Renal cortical epithelial cell (primary cell): ENCODE measurements at places on chromosomes 2 and 18. TPM values are rescaled to one million over a fixed set of nuclear protein-coding genes. Genes with fewer than 3 reads are reported as not detected.
A peak's percentile ranks its signal among the peaks of the same experiment; 100 is the strongest.

The SCYGR8 gene
- not detected in 2 replicates for total RNA-seq

The IL1R1 gene
- 21.5 and 62.7 TPM in 2 replicates for total RNA-seq

The SLC19A3 gene
- 0.35 and 4.0 TPM in 2 replicates for total RNA-seq

The SNORC gene
- 0.69 and 2.1 TPM in 2 replicates for total RNA-seq

The TDRD15 gene
- total RNA-seq: not detected in 2 replicates

The MDH1B gene
- total RNA-seq: 0.87 and 3.7 TPM in 2 replicates

The PER2 gene
- 1.0 and 3.7 TPM in 2 replicates for total RNA-seq

The TCF23 gene
- total RNA-seq: not detected in 2 replicates

The PARD3B gene
- total RNA-seq: 5.6 and 16.4 TPM in 2 replicates

The SERTAD2 gene
- total RNA-seq: 8.9 and 21.3 TPM in 2 replicates

The SULT1C3 gene
- total RNA-seq: not detected in 2 replicates

The HOXD10 gene
- total RNA-seq: 3.3 and 33.5 TPM in 2 replicates

- DNase-seq: peak; percentile 79
Measured at GRCh38 chr18:49858309-49859020, 45.1 kb upstream of the ACAA2 start.

DNA sequence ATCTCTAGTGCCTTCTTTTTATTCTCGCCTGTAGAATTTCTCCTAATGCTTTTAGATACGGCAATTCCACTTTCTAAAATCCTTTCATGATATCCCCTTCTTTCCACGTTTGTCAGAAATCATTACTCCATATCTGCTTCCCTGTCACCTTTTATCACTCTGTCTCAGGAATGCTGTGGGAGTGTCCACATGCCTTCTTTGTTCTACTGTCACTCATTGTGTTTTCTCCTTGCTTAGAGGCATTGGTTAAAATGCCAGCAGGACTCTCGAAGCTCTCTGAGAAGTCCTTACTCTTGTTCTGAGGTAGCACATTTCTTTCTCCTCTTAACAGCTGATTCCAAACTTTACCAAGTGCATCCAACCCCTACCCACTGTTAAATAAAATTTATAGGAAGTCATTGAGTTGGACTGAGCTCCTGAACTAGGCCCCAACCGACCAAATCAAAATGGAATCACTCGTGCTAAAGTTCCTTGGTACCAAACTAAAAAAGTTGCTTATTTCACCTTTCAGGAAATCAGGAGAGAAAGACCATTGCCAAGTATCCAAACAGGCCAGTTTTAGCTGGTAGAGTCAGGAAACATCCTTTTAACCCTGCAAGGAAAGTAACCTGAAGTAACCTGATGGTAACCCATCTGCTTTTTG lies 10.6 kb upstream of the GALNT5 start:
- DNase-seq: peak; percentile 67

DNA sequence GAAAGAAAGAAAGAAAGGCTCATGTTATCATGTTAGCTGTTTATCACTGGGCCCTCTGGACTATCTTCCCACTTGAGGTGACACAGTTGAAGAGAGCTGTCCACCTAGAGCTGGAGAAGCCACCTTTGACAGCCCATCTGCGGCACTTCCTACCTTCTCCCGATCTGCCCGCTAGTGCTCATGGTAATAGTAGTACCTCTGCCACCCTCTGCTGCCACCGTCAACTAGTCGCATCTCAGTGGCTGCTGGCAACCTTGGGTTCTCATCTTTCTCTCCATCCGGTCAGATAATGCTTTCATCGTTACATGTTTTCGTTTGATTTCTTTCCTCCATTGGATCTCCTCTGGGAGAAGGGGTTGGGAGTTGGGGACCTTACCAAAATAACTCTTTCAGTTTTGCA lies 63.2 kb upstream of the COPS8 start:
- DNase-seq: no peak

GRCh38 chr2:86542814-86543213 lies 20.4 kb downstream of the CHMP3 start:
- peak; percentile 61 for DNase-seq

GRCh38 chr18:6107794-6108193 lies 212.5 kb upstream of the TMEM200C start:
- DNase-seq: no peak

DNA sequence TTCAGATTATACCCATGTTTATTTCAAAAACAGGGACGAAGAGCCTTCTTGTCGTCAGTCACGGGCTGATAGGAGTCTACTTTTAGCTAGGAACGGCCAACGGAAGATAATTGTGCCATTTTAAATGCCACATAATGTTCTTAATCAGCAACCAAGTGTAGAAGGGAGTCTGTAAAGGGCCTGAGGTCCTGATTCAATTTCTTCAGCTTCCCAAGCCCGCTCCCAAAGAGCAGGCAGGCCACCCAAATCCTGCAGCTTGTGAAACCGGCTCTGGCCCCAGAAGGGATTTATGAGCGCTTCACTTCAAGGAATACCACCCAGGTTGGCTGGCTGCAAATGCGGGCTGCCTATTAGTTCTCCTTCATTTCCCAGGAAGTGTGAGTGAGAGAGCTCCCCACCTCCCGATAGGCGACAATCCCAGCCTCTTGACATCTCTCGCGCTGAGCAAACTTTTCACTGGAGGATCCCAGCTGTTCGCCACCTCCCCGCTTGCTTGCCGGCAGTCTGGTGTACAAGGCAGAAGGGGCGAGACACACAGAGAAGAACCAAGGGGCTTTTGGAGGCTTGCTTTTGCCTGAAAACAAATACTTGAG lies 272.9 kb downstream of the CDH20 start:
- DNase-seq: peak; percentile 26

GRCh38 chr18:63205791-63206252 lies 113.7 kb downstream of the BCL2 start:
- DNase-seq: no peak

- DNase-seq: peak; percentile 78
Measured at GRCh38 chr2:219126555-219126954, 34.1 kb downstream of the NHEJ1 start.

GRCh38 chr2:16777123-16777870 lies 111.7 kb upstream of the CYRIA start:
- no peak for DNase-seq

DNA sequence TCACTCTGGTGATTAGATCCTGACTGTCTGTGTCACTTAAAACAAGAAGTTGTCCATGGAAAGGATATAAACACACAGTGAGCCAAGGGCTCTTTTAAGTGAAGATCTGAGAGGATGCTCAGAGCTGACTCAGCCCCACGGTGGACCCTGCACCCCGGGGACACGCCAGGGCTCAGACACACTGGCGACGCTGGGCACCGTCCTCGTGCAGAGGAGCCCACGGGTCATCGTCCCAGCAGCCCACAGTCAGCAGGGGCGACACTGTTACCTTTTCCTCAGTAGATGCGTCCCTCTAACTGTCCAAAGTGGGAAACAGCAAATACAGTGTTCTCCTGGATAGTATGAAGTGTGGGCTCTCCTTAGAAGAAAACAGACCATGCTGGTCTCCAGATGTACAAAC lies 225.6 kb downstream of the HDAC4 start:
- no peak for DNase-seq

DNA sequence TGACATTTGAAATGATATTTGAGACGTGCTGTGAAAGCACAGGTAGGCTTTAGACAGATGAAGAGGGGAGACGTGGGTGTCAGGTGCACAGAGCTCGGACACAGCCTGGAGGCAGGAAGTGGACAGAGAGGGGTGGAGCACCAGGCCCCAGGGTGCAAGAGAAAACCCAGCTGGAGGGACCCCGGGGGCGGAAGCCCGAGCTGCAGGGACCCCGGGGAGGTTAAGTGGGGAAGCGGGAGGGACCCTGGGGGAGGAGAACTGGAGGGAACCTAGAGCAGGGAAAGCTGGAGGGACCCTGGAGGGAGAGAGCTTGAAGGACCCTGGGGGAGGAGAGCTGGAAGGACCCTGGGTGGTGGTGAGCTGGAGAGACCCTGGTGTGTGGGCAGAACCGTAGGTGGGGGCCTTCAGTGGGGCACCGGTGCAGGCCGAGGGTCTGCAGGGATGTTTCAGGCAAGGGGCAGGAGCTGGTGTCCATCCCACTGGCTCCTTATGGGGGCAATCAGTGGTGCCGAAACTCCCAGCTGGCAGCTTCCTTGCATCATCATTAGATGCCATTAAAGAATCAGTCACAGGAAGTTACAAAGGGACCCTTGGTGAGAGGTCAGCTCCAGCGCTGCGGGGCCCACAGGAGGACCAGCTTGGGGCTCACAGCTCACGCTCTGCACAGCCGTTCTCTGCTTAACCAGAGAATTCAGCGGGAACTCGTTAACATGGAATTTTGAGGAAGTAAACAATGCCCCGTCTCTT lies 246.6 kb downstream of the EIPR1 start:
- DNase-seq: no peak

DNA sequence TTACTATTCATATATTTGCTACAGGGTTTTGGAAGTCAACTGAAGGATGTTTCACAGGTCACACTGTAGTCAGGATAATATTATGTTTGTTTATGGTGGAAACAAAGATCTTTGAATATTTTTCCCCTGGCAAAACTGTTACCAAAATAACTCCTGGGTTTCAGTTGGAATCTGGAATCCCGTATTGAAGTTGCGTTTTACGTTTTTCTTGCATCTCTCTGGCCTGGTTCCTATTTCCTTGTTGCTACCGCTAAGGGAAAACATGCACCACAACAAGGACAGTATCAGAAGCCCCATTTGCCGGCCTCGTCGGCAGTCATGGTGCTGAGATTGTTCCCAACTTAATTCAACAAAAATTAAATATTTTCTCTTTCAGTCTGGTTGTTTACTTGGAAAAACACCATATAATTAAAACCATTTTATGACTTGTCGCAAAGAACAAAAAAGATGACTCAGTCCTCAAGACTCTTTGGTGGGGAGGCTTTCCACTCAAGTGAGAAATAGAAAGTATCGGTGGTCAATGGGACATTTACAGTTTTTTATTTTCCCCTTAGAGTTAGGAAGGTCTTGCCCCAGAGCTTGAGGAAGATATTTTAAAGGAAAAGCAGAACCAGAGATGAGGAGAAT lies 42.3 kb downstream of the EN1 start:
- DNase-seq: no peak

DNA sequence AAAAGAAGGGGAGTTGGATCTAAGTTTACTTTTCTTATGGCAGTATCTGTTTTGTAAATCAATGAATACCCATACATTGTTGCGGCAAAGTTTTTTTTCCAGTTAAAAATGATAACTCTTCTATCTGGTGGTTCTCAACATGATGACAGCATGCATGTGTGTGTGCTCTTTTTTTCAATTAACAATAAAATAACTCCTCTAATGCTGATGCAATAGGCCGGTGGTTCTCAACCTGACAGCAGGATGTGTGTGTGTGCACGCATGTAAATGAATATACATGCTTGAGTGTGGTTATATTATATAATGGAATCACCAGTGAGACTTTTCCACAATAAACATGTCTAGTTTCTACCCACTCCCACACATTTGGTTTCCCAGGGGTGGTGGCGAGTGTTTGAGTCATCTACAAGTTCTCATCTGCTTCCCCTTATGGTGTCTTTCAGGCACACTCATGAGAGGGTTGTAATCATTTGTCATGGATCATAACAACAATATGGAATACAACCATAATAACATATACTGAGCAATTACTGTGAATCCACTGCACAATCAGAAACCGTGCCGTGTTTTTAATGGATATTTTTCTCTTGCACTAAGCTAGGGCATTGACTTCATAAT lies 31.2 kb downstream of the PARD3B start:
- no peak for DNase-seq

DNA sequence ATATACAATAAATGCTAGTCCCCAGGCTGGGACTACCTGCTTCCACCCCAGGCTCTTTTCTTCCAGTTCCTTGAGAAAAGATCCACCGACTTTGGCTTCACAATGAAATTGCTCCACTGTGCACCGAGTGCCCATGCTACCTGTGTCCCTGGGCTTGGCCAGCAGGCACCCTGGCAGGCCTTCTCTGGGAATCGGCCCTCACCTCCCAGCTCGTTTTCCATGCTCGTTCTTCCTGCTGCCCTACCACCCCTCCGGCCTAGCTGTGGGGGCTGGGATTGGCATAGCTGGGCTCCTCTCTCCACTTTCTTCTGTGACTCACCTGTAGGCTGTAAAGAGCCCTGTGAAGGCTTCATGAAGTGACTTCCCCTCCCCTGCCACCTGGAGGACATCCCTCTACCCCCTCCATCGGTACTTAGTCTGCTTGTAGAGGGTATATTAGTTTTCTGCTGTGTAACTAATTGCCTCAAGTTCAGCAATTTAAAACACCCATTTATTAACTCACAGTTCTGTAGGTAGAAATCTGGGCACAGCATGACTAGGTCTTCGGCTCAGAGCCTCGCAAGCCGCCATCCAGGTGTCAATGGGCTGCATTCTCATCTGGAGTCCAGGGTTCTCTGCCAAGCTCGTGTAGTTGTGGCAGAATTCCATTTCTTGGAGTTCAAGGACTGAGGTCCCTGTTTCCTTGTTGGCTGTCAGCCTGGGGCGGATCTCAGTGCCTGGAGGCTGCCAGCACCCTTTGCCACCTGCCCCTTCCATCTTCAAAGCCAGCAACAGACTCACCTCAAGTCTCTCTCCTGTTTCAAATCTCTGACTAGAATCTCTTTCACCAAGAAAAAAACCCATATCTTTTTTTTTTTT lies 57.6 kb downstream of the DPYSL5 start:
- no peak for DNase-seq

- no peak for DNase-seq
Measured at GRCh38 chr2:143476336-143477087, 347.3 kb downstream of the ARHGAP15 start.

DNA sequence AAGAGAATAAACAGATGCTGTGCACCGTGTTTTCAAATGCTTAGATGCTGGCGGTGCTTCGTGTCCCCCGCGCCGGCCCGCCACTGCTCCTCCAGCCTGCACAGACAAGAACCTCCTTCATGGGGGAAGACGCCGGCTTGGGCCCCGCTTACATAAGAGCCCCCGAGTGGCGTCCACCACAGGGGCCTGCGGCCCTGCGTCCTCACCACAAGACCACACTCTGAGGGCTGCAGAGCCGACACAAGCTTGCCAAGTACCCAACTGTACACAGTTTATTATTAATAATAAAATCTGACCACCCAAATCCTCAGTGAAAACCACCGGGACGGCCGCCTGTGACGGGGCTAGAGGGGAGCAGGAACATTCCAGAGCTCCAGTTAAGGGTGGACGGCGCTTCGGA lies 232.2 kb downstream of the HDAC4 start:
- DNase-seq: no peak

DNA sequence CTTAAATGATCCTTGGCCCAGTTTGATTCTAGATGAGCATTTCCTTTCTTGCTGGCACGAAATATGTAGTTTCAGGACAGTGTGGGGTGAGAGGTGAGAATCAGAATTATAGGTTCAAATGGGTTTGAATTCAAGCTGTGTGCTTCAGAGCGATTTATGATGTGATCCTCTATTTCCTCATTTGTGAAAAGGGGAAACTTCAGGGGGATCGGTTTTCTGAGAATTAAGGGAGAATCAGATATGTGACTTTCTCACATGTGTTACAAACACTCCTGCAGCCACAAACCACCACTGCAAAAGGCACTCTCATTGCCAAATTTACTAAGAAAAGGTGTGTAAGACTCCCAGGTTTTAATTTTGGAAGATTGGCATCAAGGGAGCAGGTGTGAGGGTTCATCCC lies 24.4 kb downstream of the HK2 start:
- DNase-seq: no peak

- peak; percentile 56 for DNase-seq
Measured at GRCh38 chr2:164898475-164898874, 56.9 kb downstream of the SLC38A11 start.

- no peak for DNase-seq
Measured at GRCh38 chr18:35422237-35422636, 45.1 kb upstream of the ZNF396 start.

- no peak for DNase-seq
Measured at GRCh38 chr2:65214361-65214760, 13.3 kb upstream of the ACTR2 start.

- no peak for DNase-seq
Measured at GRCh38 chr2:189008555-189009262, 34.5 kb downstream of the COL3A1 start.

- DNase-seq: no peak
Measured at GRCh38 chr18:26406324-26406723, 142.0 kb downstream of the KCTD1 start.

GRCh38 chr2:131042148-131042775 lies 51.0 kb downstream of the FAM168B start:
- DNase-seq: no peak
